ENCODE measurements at places on chromosomes 1 and 21.

DNA sequence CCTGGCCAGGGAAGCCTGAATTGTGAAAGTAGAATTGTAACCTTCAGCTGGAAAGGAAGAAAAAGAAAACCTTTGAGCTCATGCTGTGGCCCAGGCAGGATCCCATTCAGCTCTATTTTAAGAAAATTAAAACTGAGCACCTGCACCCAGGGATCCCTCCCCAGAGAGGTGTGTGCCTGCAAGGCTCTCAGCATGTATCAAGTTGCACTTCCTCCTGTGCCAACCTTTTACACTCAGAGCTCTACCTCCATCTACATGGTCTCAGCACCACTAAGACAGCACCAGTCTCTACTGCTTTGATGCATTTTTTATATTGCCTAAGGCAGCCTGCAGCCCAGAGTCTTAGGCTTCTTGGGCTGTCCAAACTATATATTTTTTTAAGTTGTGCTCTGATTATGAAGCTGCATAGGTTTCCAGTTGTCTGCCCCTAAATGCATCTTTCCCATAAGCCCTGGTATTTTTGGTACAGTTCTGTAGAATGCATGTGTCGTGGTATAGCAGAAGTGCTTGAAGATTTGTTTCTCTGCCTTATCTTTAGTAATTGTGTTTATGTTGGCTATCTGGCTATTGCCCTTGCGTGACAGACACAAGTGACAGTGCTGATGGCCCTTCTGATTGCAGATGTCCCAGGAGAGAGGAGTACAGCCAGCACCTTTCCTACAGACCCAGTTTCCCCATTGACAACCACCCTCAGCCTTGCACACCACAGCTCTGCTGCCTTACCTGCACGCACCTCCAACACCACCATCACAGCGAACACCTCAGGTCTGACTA lies 63.1 kb downstream of the PTPRC start:
- no peak for DNase-seq

GRCh38 chr1:191065771-191066170 lies 588.1 kb upstream of the BRINP3 start:
- DNase-seq = no peak

GRCh38 chr1:235068158-235069121 lies 60.2 kb downstream of the TOMM20 start:
- DNase-seq = no peak

DNA sequence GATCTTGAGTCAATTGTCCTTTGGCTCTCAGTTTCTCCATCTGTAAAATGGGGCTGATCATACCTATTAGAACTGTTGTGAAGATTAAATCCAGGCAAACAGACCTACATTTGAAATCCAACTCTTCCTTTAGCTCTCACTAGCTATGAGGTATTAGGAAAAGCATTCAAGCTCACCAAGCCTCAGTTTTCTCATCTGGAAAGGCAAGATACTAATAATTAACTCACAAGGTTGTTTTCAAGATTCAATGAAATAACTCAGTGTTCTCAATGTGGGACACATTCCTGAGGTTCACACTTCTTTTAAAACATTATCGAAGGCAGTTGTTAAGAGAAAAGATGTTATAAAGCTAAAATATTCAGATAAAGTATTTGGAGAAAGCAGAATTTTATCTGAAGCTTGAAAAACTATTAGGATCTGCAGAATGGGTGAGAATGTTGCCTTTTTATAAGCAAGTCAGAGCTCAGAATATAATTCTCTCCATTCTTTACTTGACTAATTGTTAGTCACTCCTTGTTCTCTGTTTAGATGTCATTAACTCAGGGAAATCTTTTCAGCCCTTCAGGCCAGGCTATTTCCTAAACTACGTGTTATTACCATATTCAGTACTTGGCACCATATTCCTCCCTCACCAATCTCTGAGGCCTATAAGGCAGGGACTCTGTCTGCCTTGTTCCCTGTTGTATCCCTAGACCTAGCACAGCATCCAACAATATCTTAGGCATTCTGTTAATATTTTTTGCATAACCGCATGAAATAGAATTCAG lies 72.0 kb upstream of the VAV3 start:
- no peak for DNase-seq

DNA sequence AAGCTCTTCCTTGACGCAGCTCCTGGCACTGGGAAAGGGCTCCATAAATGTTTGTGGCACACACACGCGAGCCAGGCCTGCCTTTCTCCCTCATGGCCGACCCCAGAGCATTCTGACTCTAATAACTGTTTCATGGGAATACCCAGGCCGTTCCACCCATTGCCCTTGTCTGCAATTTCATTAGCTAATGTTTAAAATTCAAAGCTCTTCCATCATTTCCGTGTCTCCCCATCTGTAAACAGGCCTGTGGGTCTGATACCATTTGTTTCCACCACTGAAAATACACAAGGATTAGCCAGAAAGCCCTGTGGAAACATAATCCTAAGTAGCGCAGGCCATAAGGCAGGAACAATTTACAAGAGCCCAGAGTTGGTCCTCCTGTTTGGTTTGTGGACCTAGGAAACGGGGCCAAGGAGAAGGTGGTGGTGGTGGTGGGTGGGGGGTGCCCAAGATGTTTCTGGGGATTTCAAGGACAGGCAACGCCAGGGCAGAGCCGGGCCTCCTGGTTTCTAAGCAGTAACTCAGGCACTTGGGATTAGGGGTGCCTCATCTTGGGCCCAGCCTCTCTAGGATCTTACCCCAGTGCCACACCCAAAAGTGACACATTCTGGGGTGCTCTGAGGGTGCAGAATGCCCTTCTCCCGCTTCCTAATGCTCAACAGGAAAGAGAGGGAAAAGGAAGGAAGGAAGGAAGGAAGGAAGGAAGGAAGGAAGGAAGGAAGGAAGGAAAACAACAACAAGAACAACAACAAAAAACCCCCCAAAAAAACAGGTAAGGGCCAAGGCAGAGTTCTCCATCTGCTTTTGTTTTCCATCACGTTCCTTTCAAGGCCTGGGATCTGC lies 79.4 kb downstream of the SSBP3 start:
- no peak for DNase-seq

DNA sequence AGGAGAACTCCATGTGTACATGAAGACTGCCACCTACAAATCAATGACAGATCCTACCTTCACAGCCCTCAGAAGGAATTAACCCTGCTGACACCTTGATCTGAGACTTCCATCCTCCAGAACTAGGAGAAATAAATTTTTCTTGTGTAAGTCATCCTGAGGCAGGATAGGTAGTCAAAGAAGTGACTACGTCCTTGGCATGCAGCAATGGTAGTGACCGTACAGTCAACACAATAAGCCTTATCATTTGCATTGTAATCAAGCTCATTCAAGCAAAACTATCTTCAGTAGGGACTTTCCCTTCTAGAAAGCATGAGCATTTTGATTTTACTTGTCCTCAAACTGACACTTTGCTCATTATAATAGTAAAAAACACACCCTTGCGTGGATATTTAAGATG lies 64.0 kb upstream of the KCNK1 start:
- no peak for DNase-seq

DNA sequence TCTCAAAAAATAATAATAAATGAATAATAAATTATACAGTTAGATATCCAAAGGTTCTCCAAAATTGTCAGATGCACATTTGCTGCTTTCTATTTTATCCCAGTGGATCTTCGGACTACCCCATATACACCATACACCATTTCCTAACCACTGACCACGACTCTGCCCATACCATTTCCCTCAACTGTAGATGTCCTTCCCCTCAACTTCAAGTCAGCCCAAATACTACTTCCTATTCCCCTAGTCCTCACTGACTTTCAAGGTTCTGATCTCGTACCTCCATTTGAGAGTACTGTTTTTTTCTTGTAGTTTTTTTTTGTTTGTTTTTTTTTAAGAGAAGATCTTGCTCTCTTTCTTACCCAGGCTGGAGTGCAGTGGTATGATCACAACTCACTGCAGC lies 19.6 kb downstream of the EIF4G3 start:
- DNase-seq = no peak

- DNase-seq = no peak
These were observed at the start of gene CFHR3 for GRCh38 chr1:196774603-196775002. CFHR3 (plus strand) TSS chr1:196774840; CDS start chr1:196774887, 47 bp downstream.

DNA sequence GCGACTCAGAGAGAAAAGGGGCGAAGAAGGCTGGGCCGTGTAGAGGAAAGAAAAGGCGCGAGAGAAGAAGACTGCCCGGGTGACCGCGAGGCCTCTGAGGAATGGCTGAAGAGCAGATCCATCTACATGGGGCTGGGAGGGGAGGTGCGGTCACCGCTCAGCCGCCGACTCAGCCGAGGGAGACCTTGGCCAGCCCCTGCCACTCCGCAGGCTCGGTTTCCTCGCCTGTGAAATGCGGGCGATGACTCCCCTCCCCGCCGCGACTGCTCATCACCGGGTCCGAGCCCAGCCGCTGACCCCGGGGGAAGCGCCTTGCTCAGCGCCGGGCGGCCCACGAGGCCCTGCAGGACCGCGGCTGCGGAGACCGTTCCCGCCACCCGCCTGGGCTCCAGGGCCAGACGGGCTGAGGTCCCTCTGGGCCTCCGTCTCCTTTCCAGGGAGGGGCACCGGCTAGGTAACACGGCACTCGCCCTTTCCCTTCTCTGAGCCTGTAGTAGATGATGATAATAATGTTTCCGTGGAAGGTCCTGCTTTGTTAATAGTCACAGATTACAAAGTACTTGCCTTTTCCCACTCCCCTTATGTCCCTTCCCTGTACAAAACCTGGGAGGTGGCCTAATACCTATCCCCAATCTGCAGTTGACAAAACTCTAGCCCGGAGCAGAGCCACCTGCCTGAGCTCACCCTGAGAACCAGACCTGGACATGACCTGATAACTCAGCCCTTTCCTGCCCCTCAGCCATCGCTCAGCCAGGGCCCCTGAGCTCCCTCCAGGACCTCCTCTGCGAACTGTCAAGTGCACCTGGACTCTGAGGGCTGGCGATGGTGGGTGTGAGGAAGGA lies 1.6 kb upstream of the BSND start:
- DNase-seq = no peak

GRCh38 chr1:193069748-193070385 lies 10.5 kb downstream of the RO60 start:
- DNase-seq = no peak

GRCh38 chr1:20069874-20070273 lies at the start of gene PLA2G5:
PLA2G5 (plus strand) TSS chr1:20070194; CDS start chr1:20084831, 14,637 bp downstream.
- no peak for DNase-seq
